HT1080 (cell line): ENCODE measurements at places on chromosomes 4 and X.

DNA sequence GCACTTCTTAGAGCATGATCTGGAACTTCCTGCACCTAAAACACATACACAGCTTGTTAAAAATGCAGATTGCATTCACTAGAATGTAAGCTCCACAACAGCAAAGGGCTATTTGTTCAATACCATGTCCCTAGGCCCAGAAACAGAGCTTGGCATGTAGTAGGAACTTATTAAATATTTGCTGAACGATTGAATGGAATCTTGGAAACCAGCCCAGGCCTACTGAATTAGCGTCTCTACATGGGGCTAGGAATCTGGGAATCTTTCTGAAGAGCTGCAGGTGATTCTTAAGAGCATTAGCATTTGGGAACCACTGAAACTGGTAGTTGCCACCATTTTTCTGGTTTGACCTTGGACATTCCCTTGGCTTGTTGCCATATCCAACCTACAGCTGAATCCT lies 234.1 kb downstream of the STIM2 start:
- no peak for DNase-seq

DNA sequence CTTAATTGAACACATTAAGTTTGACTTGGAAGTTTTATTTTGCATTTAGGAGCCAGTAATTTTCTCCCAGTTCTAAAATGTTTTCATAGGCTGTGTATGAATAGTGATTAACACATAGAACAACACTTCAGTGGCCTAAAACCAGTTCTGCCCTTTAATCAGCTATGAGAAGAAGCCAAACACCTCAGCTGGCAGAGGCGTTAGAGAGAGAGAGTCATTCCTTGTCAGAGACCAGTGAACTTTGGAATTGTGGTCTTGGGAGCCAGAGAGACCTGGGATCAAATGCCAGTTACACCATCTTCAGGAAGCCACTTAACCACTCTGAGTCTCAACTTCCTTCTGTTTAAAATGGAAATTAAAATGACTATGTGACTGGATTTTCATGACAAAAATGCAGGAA lies 39.3 kb upstream of the PRPS2 start:
- no peak for DNase-seq

GRCh38 chrX:15906041-15906943 lies 51.7 kb upstream of the AP1S2 start:
- no peak for DNase-seq

- DNase-seq: no peak
Measured at GRCh38 chr4:95105112-95105511, 347.4 kb downstream of the BMPR1B start.

- DNase-seq: peak; percentile 2
Measured at GRCh38 chrX:12206413-12206812, 68.1 kb downstream of the FRMPD4 start.

DNA sequence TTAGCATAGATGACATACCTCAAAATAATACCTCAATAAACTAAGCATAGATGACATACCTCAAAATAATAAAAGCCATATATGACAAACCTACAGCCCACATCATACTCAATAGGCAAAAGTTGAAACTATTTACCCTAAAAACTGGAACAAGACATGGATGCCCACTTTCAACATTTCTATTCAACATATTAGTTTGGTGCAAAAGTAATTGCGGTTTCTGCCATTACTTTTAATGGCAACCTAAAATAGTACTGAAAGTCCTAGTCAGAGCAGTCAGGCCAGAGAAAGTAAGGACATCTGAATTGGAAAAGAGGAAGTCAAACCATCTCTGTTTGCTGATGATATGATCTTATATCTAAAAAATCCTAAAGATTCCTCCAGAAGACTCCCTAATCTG lies 250.4 kb downstream of the RAB28 start:
- DNase-seq: no peak

- DNase-seq: no peak
Measured at GRCh38 chr4:2886622-2887021, 43.0 kb downstream of the ADD1 start.

- DNase-seq: no peak
Measured at GRCh38 chrX:18630934-18631333, 41.0 kb downstream of the RS1 start.

DNA sequence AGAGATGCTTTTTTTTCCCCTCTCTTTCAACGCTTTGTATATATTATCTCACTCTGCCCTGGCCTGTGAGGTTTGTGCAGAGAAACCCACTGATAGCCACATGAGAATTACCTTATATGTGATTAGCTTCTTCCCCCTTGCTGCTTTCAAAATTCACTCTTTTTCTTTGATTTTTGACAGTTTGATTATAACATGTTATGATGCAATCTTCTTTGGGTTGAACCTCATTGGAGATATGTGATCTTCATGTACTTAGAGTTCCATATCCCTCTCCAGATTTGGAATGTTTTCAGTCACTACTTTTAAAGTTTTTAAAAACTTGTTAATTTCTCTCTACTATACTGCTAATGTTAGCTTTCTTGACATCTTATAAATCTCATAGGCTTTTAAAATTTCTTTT lies 479.5 kb upstream of the AGA start:
- no peak for DNase-seq

DNA sequence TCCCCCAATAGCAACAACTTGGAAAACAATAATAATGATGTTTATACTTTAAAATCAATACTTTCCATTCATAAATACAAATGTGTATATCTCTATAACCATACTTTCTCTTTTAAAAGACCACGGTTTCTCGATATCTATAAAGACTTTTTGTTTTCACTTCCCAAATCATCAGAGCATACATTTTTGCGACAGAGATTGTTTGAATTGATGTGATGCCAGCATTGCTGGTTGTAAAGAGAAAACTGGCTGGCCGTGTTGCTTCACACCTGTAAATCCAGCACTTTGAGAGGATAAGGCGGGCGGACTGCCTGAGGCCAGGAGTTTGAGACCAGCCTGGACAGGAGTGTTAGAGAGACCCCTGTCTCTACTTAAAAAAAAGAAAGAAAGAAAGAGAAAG lies 77.6 kb upstream of the ZNF518B start:
- no peak for DNase-seq

DNA sequence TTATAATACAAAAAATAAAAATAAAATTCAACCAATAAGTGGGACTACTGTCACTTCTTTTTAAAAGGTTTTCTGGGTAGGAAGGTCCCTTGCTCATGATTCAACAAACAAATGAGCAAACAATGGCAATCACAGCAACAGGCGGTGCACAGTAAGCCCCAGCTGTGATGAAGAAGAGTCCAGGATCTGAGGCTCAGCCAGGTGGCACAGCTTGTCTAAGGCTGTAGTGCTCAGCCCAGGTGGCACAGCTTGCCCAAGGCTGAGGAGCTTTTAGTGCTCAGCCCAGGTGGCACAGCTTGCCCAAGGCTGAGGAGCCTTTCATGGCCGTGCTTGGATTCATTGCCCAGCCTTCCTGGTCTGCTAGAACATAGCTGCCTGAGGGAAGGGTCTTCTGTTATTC lies 75.0 kb downstream of the ZFYVE28 start:
- no peak for DNase-seq

- no peak for DNase-seq
Measured at GRCh38 chrX:69278031-69278687, 112.9 kb upstream of the PJA1 start.

- peak; percentile 5 for DNase-seq
Measured at GRCh38 chr4:23337292-23337691, 552.6 kb downstream of the PPARGC1A start.

DNA sequence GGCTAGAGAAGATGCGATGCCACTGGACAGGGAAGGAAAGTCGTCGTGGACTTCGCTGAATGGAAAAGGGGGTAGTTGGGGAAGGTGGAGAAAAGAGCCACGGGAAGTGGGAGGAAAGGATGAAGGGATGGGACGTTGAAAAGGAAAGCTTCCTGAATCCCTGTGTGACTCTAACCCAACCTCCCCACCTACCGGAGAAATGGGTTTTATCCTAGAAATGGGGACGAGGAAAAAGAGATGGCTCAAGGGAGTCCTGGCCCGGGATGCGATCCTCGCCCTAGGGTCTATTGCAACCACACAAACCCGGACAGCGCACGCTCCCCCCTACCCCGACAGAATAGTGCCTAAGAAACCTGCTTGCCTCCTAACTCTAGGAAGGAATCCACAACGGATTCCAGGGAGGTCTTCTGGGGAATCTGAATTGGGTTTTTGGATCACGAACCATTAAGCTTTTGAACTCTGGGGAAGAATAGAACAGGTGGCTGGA lies 738 bp upstream of the TSPAN5 start:
- peak; percentile 71 for DNase-seq

- peak; percentile 20 for DNase-seq
Measured at GRCh38 chr4:149897783-149898182, 82.1 kb upstream of the IQCM start.

GRCh38 chr4:79831119-79831528 lies 241.9 kb downstream of the ANTXR2 start:
- DNase-seq: no peak

DNA sequence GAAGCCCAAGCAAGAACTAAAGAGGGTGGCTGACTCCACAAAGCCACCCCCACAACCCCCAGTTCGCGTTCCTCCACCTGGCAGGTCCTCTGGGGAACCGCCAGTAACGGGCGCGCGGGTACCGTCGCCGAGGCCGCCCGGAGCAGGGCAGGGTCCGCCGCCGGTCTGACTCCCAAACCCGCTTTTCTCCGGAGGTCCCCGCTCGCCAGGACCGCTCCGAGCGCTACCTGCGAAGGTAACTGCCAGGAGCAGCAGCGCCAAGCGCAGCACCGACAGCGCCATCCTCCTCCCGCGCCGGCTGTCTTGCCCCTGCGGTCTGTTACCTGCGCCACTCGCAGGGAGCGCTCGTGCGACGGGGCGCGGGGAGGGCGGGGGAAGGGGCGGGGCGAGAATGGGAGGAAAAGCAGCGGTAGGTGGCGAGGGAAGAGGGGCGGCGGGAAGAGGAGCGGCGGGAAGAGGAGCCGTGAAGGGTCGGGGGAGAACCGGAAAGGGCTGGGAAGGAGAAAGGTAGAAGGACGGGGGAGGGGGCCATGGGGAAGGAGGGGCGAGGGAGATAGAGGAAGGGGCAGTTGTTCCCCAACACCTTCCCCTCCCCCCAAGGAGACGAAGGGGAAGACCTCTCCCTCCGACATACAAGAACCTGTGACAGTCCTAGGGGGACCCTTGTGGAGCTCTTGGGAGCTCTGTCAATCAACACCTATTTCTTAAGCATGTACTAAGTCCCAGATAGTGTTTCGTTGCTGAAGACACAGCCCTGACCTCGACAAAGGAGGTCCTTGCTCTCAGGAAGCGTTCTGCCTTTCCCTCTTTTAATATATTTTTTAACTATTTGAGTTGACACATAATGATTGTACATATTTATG lies at the start of gene SPINK2:
Gene SPINK2 (minus strand): TSS at position 321 of the 863 bp plus-strand sequence. CDS start 39 bp downstream, at position 282.
- no peak for DNase-seq

DNA sequence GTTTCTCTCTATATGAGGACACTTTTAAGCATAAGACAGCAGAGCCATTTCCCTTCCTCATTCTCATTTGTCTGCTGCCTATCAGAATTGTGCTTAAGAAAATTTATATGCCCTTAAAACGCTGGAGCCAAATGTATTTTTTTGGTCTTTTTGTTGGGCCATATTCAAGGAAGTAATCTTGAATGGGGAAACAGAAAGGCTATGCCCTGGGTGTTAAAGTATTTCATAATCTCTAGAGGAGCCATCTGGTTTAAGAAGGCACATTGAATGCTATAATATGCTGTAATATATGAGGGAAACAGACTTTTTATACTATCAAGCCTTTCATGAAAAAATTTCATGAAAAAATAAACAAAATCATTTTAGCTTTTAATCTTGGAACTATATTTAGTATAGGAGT lies 4.3 kb downstream of the DMD start:
- no peak for DNase-seq

DNA sequence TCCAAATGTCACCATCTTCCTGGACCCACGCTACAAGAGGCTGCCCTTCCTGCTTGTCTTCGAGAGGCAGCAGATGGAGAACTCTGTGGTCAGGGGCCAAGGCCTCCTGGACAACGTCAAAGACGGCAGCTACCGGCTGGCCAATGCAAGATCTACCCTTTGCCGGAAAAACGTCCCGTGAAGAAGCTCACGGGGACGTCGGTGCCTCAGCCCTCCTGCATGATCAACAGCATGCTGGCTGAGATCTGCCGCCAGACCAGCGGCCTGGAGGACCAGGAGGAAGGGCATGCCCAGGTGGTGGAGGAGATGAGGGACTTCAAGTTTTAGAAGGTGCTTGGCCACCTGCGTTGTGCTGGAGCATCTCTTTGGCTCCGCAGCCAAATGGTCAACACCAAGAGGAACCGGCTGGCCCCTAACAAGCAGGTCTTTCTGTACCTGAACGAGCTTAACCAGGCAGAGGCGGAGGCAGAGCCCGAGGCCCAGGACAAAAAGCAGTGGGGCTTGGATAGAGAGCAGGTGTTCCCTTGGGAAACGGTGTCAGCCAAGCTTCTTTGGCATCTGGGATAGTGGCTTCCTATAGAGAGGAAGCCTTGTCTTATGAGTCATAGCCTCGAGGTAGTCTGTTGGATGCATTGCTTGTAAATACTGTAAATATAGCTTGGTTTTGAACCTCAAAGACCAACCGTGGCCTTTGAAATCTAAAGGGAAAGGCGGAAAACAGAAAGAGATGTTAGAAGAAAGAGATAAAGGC lies 94.8 kb upstream of the ELOVL6 start:
- DNase-seq: peak; percentile 10

- no peak for DNase-seq
Measured at GRCh38 chr4:79632114-79632513, 224.1 kb upstream of the GK2 start.

GRCh38 chrX:47585273-47585672 lies 3.0 kb downstream of the TIMP1 start:
- no peak for DNase-seq

DNA sequence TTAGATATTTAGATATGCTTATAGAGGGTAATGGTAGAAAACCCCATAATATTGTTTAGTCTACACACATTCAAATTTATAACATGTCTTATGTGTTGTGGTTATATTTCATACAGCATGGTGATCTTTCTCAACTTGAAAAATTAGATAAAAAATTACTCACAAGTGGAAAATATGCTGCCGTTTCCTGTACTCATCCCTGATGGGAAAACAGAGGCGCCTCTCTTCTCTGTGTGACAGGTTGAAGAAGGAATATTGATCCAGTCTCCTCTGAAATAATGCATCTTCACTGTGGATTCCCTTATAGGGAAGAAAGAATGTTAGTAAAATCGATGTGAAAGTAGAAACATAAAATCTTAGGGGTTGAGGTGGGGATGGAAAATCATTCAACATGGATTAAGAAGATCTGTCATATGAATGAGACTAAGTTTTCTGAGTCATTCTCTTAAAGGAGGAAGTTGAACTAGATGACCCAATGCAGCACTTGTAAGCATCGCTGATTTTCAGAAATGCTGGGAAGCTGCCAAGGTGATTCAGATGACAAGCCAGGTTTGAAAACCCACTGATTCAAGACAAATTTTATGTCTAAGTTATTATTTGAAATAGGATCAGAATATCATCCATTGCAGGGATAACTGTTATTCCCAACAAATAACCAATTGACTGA lies 70.7 kb downstream of the ANKRD50 start:
- DNase-seq: peak; percentile 89

DNA sequence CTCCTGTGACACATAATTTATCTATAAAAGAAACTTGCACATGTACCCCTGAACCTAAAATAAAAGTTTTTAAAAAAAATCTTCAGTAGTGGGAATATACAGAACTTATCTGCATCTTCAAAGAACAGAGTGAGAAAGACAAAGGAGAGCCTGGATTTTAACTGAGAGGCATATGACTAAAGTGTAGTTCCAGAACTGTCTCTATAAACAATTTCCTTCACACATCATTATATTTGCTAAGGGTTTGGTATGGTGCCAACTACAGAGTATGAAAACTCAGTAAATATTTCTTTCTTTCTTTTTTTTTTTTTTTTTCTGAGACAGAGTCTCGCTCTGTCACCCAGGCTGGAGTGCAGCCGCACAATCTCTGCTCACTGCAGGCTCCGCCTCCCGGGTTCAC lies 49.9 kb upstream of the NFKB1 start:
- DNase-seq: no peak
